ENCODE measurements at places on chromosomes 13 and 19. TPM values are rescaled to one million over a fixed set of nuclear protein-coding genes. Genes with fewer than 3 reads are reported as not detected.

- H3K27me3 ChIP-seq, result no peaks in the 10 kb centered on the region
- no peaks in the 10 kb centered on the region for H3K4me1 ChIP-seq
- H3K27ac ChIP-seq, result no peak overlapping the region
- no peak for DNase-seq
Measured at GRCh38 chr13:96238861-96239260, 149.0 kb downstream of the HS6ST3 start.

GRCh38 chr13:38830442-38831045, 143.7 kb downstream of the FREM2 start:
- no peak for DNase-seq
- H3K4me1 ChIP-seq, result no peaks in the 10 kb centered on the region
- H3K36me3 ChIP-seq, result no peaks in the 10 kb centered on the region
- H3K27me3 ChIP-seq, result no peaks in the 10 kb centered on the region

DNA sequence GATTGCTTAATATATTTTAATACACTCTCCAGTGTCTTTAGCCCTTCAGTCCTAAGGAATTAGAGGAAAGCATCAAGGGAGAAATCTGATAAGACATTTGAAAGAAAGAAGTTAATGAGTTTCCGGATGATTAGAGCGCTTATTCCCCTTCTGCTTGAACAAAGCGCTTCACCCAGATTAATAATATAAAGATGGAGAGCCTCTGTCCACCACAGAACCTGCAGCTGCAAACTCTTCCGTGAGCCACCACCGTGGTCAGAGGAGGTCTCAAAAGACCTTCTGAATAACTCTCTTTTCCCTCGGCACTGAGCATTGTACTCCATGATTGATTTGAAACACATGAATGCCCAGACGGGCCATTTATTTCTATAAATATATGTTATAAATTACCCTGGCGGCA, 14.2 kb upstream of the TUBGCP3 start:
- H3K4me1 ChIP-seq, result no peaks in the 10 kb centered on the region
- peaks cover 5% of the 10 kb centered on the region for H3K27me3 ChIP-seq
- no peak overlapping the region for H3K4me3 ChIP-seq
- H3K27ac ChIP-seq, result no peak overlapping the region

- no peak for DNase-seq
- no peak overlapping the region for H3K27ac ChIP-seq
- H3K4me3 ChIP-seq, result no peak overlapping the region
- H3K4me1 ChIP-seq, result peaks cover 6% of the 10 kb centered on the region
- H3K27me3 ChIP-seq, result no peaks in the 10 kb centered on the region
Measured at GRCh38 chr19:37954421-37954874, 47.4 kb downstream of the SIPA1L3 start.

- DNase-seq, result no peak
- no peak overlapping the region for H3K27ac ChIP-seq
- H3K4me1 ChIP-seq, result peaks cover 16% of the 10 kb centered on the region
- H3K36me3 ChIP-seq, result peaks cover 37% of the 10 kb centered on the region
Measured at GRCh38 chr13:99312493-99312883, 5.3 kb upstream of the GPR183 start.

GRCh38 chr13:34862311-34862710, 79.8 kb upstream of the NBEA start:
- no peak for DNase-seq
- H3K4me1 ChIP-seq, result no peaks in the 10 kb centered on the region
- no peak overlapping the region for H3K27ac ChIP-seq
- H3K4me3 ChIP-seq, result no peak overlapping the region
- H3K36me3 ChIP-seq, result no peaks in the 10 kb centered on the region

Gene URAD
- total RNA-seq, result not detected

Gene CEACAM4
- not detected for total RNA-seq

Gene ZNF738
- 44.9 TPM for total RNA-seq

Gene COL4A1
- total RNA-seq, result 614 TPM

Gene JSRP1
- 0.66 TPM for total RNA-seq
